ENCODE measurements at places on chromosomes 16 and 17. TPM values are rescaled to one million over a fixed set of nuclear protein-coding genes. Genes with fewer than 3 reads are reported as not detected.

DNA sequence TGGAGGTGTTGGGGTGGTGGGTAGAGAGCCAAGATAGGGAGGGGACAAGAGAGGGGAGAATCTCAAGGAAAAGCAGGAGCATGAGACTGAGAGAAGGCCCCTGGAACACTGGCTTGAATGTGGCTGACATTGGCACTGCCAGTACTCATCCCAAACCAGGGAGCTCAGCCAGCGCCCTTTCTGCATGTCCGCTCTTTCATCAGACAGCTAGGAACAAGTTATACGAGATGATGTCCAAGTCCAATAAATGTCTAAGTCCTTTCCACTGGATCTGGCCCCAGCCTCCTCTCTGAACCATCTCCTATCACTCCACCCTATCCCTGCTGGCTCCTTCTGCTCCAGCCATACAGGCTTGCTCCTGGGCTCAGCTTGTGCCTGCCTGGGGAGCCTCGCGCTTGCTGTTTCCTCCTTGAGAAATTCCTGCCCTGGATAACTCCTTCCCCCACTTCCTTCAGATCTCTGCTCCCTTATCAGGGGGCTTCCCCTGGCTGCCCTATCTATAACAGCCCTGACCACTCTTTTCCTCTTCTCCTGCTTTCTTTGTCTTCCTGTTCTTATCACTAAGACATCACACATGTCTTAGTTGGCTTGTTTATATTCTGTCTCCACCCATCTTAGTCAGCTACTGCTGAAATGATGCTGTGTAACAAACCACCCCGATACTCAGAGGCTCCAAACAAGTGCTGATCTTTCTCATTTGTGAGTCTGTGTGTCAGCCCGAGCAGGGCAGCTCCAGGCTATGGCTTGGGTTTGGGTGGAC is 37.1 kb upstream of the MEOX1 start:
- peaks cover 22% of the 10 kb centered on the region for H3K4me1 ChIP-seq
- H3K36me3 ChIP-seq: no peaks in the 10 kb centered on the region
- H3K27ac ChIP-seq: no peak overlapping the region

DNA sequence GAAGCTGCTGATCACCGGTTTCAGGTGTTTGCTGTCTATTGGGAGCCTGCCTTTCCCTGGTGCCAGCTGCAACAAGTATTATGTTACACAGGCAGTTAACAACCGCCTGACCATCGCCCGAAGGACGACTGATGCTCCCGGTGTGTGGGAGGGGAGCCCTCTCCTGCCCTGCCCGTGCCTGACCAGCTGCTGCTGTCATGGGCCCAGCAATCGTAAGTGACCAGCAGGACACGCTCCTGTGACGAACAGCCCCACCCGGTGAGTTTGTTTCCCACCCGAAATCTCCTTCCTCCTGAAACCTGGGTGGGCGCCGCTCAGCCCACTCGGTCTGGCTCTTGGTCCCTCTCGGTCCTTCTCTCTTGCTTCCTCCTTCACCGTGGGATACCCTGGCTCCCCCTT is 17.9 kb upstream of the UBE2I start:
- DNase-seq: no peak
- 0 out of 2 replicates have a peak overlapping the region, but pooled peaks have one; percentile 37 for H3K4me3 ChIP-seq
- H3K36me3 ChIP-seq: no peaks in the 10 kb centered on the region
- H3K27ac ChIP-seq: no peak overlapping the region
- peaks cover 45% of the 10 kb centered on the region for H3K4me1 ChIP-seq
- peaks cover 13% of the 10 kb centered on the region for H3K27me3 ChIP-seq

GRCh38 chr17:1362065-1362848 is 37.8 kb downstream of the YWHAE start:
- DNase-seq: no peak
- no peaks in the 10 kb centered on the region for H3K27me3 ChIP-seq
- H3K27ac ChIP-seq: no peak overlapping the region
- H3K36me3 ChIP-seq: peaks cover 50% of the 10 kb centered on the region
- no peak overlapping the region for H3K4me3 ChIP-seq

GRCh38 chr16:66658860-66659190 is 37.7 kb downstream of the CMTM4 start:
- no peak overlapping the region for H3K4me3 ChIP-seq
- H3K27ac ChIP-seq: no peak overlapping the region
- H3K36me3 ChIP-seq: no peaks in the 10 kb centered on the region
- no peak for DNase-seq

GRCh38 chr17:35898283-35899070 is 18.3 kb upstream of the CCL5 start:
- H3K4me1 ChIP-seq: no peaks in the 10 kb centered on the region
- H3K27me3 ChIP-seq: 0 out of 2 replicates have a peak, but pooled peaks cover 1% of the 10 kb centered on the region
- no peaks in the 10 kb centered on the region for H3K36me3 ChIP-seq
- no peak overlapping the region for H3K4me3 ChIP-seq
- H3K27ac ChIP-seq: no peak overlapping the region

GRCh38 chr17:9244066-9245052 is 223.0 kb downstream of the NTN1 start:
- H3K27me3 ChIP-seq: no peaks in the 10 kb centered on the region
- no peaks in the 10 kb centered on the region for H3K36me3 ChIP-seq
- H3K4me3 ChIP-seq: no peak overlapping the region
- no peak for DNase-seq
- H3K27ac ChIP-seq: no peak overlapping the region

GRCh38 chr16:66164581-66165247 is 201.8 kb upstream of the CDH5 start:
- no peaks in the 10 kb centered on the region for H3K36me3 ChIP-seq
- H3K4me1 ChIP-seq: no peaks in the 10 kb centered on the region
- no peak for DNase-seq
- H3K4me3 ChIP-seq: no peak overlapping the region
- H3K27ac ChIP-seq: no peak overlapping the region

GRCh38 chr16:118857-119256 is 19.6 kb downstream of the NPRL3 start:
- H3K4me3 ChIP-seq: no peak overlapping the region
- no peak for DNase-seq
- no peak overlapping the region for H3K27ac ChIP-seq
- H3K36me3 ChIP-seq: peaks cover 2% of the 10 kb centered on the region

GRCh38 chr17:18040261-18040858 is 1.2 kb downstream of the GID4 start:
- no peak for DNase-seq
- H3K27me3 ChIP-seq: no peaks in the 10 kb centered on the region
- H3K27ac ChIP-seq: peak overlapping the region; percentile 55
- peak overlapping the region; percentile 89 for H3K4me3 ChIP-seq

GRCh38 chr17:67245694-67246402 is 852 bp upstream of the HELZ start:
- no peaks in the 10 kb centered on the region for H3K36me3 ChIP-seq
- H3K27me3 ChIP-seq: no peaks in the 10 kb centered on the region
- peak; percentile 81 for DNase-seq
- peak overlapping the region; percentile 87 for H3K4me3 ChIP-seq
- H3K4me1 ChIP-seq: peaks cover 59% of the 10 kb centered on the region

DNA sequence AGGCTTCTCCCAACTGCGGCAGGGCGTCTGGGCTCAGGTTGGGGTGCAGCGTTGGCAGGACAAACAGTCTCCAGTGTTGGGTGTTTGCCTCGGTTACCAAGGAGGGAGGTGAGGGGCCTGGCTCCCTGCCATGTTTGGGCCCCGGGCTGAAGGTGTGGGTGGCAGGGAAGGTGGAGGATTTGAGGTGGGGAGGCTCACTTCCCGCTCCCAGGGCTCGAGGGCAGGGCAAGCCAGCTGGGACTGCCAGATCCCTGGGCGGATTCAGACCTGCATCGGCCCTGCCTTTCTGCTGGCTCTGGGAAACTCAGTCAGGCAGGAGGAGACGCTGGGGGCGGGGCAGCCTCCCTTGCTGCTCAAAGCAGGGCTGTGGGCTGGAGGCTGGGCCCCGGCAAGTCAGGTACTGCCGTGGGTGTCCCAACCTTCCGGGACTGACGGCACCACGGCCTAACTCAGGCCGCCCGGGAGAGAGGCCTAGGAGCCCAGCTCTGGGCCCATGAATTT is 31.3 kb upstream of the KRT17 start:
- H3K27ac ChIP-seq: no peak overlapping the region
- peaks cover 78% of the 10 kb centered on the region for H3K27me3 ChIP-seq

DNA sequence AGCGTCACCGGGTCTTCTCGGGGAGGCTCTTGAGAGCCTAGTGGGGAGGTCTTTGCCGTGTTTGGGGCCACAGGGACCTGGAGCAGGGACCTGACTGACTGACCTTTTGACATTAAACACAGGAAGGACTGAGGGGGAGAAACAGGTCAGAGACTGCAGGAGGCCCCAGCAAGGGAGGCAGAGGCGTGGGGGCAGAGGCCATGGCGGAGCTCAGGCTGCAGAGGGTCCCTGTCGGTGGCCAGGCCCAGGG is 41.6 kb upstream of the GSE1 start:
- H3K27ac ChIP-seq: peak overlapping the region; percentile 23
- no peaks in the 10 kb centered on the region for H3K27me3 ChIP-seq
- H3K4me3 ChIP-seq: no peak overlapping the region

DNA sequence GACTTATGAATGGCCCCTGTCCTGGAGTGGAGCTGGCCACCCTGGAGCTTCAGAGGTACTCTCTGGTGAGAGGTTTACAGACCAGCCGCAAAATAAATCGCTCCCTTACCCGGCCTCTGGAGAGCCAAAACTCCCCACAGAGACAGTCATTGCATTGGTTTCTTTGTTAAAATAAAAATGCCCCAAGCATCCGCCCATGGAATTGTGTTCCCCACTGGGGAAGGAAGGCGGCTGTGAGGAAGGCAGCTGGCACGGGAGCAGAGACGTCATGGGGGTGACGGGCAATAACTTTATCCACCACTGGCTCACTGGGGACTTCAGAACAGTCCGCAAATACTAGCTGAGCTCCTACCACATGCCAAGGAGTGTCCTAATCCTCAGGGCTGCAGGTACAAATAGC is 266.2 kb upstream of the FOXF1 start:
- DNase-seq: no peak
- peaks cover 83% of the 10 kb centered on the region for H3K27me3 ChIP-seq
- H3K36me3 ChIP-seq: no peaks in the 10 kb centered on the region
- H3K4me3 ChIP-seq: no peak overlapping the region

- H3K27ac ChIP-seq: no peak overlapping the region
- no peak overlapping the region for H3K4me3 ChIP-seq
- H3K36me3 ChIP-seq: peaks cover 30% of the 10 kb centered on the region
- H3K4me1 ChIP-seq: peaks cover 8% of the 10 kb centered on the region
- no peak for DNase-seq
- no peaks in the 10 kb centered on the region for H3K27me3 ChIP-seq
Observed at GRCh38 chr17:18233803-18234518, 8.5 kb downstream of the LLGL1 start.

DNA sequence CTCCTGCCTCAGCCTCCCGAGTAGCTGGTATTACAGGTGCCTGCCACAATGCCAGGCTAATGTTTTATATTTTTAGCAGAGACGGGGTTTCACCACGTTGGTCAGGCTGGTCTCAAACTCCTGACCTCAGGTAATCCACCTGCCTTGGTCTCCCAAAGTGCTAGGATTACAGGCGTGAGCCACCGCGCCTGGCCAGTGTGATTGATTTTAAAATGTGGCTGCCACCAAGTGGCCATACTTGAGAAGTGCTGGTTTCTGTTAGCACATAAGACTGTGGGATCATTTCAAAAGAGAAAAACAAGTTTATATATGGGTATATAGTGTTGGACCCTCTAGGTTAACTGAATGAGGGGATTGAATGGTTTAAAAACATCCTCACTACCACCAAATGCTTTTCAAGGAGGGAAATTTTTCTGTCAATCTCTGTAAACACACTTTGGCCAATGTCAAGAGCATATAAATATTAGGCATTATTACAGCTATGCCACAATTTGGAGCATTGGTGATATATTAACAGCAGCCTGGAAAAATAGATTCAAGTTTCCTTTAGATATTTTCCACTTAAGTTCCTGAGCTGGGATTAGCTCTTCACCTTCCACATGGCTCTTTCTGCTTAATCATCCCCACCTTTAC is 13.5 kb upstream of the DHRS13 start:
- no peak overlapping the region for H3K27ac ChIP-seq
- H3K4me1 ChIP-seq: peaks cover 19% of the 10 kb centered on the region
- peak; percentile 38 for DNase-seq
- peaks cover 90% of the 10 kb centered on the region for H3K36me3 ChIP-seq
- H3K27me3 ChIP-seq: no peaks in the 10 kb centered on the region
- H3K4me3 ChIP-seq: no peak overlapping the region

GRCh38 chr17:752002-752619 is at the start of gene GEMIN4:
GEMIN4 (minus strand) TSS chr17:752264; CDS start chr17:752142, 122 bp downstream.
- peak; percentile 79 for DNase-seq
- H3K27ac ChIP-seq: peak within 1 kb of the TSS; percentile 72
- peaks cover 26% of the 10 kb centered on the region for H3K4me1 ChIP-seq
- no peaks in the 10 kb centered on the region for H3K27me3 ChIP-seq
- H3K36me3 ChIP-seq: peaks cover 5% of the 10 kb centered on the region

GRCh38 chr17:48630925-48631692 is 5.0 kb upstream of the HOXB9 start:
- no peaks in the 10 kb centered on the region for H3K36me3 ChIP-seq
- H3K4me3 ChIP-seq: no peak overlapping the region
- H3K27ac ChIP-seq: no peak overlapping the region
- no peak for DNase-seq
- H3K27me3 ChIP-seq: peaks cover 97% of the 10 kb centered on the region

DNA sequence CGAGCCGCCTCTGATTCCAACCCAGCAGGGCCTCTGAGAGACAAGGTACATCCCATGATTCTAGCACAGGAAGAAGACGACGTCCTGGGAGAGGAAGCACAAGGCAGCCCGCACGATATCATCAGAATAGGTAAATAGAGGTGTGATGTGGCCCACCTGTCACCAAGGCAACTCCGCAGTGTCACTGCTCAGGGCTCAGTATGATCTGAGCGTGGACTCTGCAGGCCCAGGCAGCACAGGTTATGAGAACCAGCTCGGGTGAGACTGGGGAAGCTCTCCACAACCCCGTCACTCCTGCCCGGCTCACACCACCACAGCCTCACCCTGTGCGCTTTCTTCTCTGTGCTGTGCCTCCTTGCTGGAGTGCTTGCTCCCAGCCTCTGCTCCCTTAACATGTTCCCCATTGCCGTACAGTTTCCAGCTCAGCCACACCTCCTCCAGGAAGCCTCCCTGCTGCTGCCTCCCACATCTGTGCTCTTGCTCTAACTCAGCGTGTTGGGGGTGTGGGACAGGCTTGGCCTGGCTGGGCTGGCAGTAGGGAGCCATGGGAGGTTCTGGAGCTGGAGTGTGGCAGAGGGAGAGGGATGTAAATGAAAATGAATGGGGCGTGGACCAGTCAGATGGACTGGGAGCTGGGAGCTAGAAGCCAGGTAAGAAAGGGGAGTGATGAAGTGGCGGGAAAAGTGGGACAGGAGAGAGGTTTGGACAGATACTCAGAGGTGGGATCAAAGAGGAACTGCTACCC is 7.7 kb downstream of the METTL22 start:
- no peak overlapping the region for H3K27ac ChIP-seq
- peaks cover 91% of the 10 kb centered on the region for H3K36me3 ChIP-seq
- no peak overlapping the region for H3K4me3 ChIP-seq
- no peaks in the 10 kb centered on the region for H3K27me3 ChIP-seq
- DNase-seq: no peak

Gene MYH11
- not detected for total RNA-seq

Gene SLC38A8
- total RNA-seq: not detected

Gene SRRM2
- 80.6 TPM for total RNA-seq

Gene CCL16
- total RNA-seq: 2.0 TPM

Gene ABCA9
- not detected for total RNA-seq

Gene CNGB1
- total RNA-seq: 0.02 TPM

Gene NPIPB5
- total RNA-seq: 67.7 TPM

Gene TMC7
- total RNA-seq: 1.2 TPM

Gene HID1
- 2.1 TPM for total RNA-seq

Gene BANP
- total RNA-seq: 20.2 TPM

Gene POLR2A
- total RNA-seq: 63.2 TPM

Gene SSTR5
- total RNA-seq: 0.14 TPM

Gene SHBG
- 1.6 TPM for total RNA-seq

Gene KRT20
- total RNA-seq: 0.13 TPM

Gene HEATR9
- total RNA-seq: not detected

Gene PLD6
- total RNA-seq: 6.4 TPM

Measured in HepG2 (cell line).